ENCODE measurements at places on chromosomes 7 and 10. TPM values are rescaled to one million over a fixed set of nuclear protein-coding genes. Genes with fewer than 3 reads are reported as not detected.

DNA sequence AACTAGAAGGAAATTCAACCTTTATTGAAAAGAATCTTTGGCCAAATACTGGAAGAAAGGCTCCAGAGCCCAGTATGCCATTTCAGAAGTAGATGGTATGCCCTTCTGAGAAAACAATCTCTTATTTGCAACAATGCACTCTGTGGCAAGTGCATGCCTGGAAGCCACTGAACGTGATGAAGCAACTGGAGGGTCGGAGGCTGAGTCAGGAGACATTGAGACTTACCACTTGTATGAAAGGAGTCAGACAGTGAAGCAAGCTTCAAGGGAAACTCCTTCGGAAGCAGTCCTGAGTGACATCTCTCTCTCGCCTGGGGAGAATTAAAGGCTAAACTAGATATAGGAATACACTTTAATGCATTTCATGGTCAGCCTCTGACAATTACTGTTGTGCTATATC is 353.7 kb downstream of the NRG3 start:
- no peak for DNase-seq
- no peaks in the 10 kb centered on the region for H3K4me1 ChIP-seq
- no peak overlapping the region for H3K27ac ChIP-seq
- H3K36me3 ChIP-seq, result peaks cover under 1% of the 10 kb centered on the region

GRCh38 chr7:131945957-131946544 is 389.6 kb upstream of the PODXL start:
- H3K4me3 ChIP-seq, result no peak overlapping the region
- peaks cover 58% of the 10 kb centered on the region for H3K27me3 ChIP-seq
- H3K4me1 ChIP-seq, result no peaks in the 10 kb centered on the region
- no peaks in the 10 kb centered on the region for H3K36me3 ChIP-seq
- H3K27ac ChIP-seq, result peak overlapping the region; percentile 62

BTRC gene
- 35.5 TPM for total RNA-seq

GRCh38 chr10:63537536-63537935 is 16.3 kb downstream of the REEP3 start:
- DNase-seq, result no peak
- no peaks in the 10 kb centered on the region for H3K4me1 ChIP-seq
- H3K27me3 ChIP-seq, result no peaks in the 10 kb centered on the region
- H3K4me3 ChIP-seq, result no peak overlapping the region
- no peaks in the 10 kb centered on the region for H3K36me3 ChIP-seq

GRCh38 chr7:79494046-79494445 is 40.6 kb upstream of the MAGI2 start:
- no peak for DNase-seq
- H3K36me3 ChIP-seq, result no peaks in the 10 kb centered on the region
- no peak overlapping the region for H3K27ac ChIP-seq
- no peaks in the 10 kb centered on the region for H3K27me3 ChIP-seq

EMX2 gene
- total RNA-seq, result 1.1 TPM

GRCh38 chr10:95504246-95504691 is 56.9 kb downstream of the SORBS1 start:
- no peaks in the 10 kb centered on the region for H3K27me3 ChIP-seq
- H3K36me3 ChIP-seq, result no peaks in the 10 kb centered on the region
- H3K27ac ChIP-seq, result no peak overlapping the region
- H3K4me3 ChIP-seq, result no peak overlapping the region
- peaks cover 32% of the 10 kb centered on the region for H3K4me1 ChIP-seq
- DNase-seq, result no peak

GRCh38 chr10:56319386-56319785 is 41.7 kb downstream of the ZWINT start:
- H3K36me3 ChIP-seq, result no peaks in the 10 kb centered on the region
- H3K4me3 ChIP-seq, result no peak overlapping the region
- no peak overlapping the region for H3K27ac ChIP-seq
- no peaks in the 10 kb centered on the region for H3K27me3 ChIP-seq
- DNase-seq, result no peak

OPALIN gene
- total RNA-seq, result not detected

- H3K4me3 ChIP-seq, result no peak overlapping the region
- H3K27me3 ChIP-seq, result no peaks in the 10 kb centered on the region
- H3K36me3 ChIP-seq, result peaks cover 45% of the 10 kb centered on the region
- H3K4me1 ChIP-seq, result no peaks in the 10 kb centered on the region
- no peak for DNase-seq
Measured at GRCh38 chr10:110118891-110119621, 88.3 kb upstream of the MXI1 start.

DNA sequence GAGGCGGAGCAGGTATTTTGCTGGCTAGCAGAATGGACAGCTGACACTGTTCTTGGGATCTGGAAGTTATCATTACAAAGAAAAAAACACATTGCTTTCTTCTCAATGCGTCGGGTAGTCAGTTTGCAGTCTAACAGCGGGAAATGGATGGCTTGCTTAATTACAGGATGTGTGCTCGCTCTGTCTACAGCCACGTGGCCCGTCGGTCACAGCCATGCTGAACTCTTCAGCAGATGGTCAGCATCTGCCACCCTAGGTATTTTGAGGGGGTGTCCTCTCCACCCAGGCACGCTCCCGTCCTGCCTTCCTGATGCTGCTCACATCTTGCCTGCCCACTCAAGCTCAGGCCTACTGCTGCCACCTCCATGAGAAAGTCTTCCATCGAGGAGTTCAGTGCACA is 20.4 kb upstream of the INMT start:
- no peak overlapping the region for H3K27ac ChIP-seq
- H3K36me3 ChIP-seq, result no peaks in the 10 kb centered on the region
- H3K27me3 ChIP-seq, result peaks cover 2% of the 10 kb centered on the region
- no peak overlapping the region for H3K4me3 ChIP-seq
- DNase-seq, result no peak

AKR1B15 gene
- not detected for total RNA-seq

DNA sequence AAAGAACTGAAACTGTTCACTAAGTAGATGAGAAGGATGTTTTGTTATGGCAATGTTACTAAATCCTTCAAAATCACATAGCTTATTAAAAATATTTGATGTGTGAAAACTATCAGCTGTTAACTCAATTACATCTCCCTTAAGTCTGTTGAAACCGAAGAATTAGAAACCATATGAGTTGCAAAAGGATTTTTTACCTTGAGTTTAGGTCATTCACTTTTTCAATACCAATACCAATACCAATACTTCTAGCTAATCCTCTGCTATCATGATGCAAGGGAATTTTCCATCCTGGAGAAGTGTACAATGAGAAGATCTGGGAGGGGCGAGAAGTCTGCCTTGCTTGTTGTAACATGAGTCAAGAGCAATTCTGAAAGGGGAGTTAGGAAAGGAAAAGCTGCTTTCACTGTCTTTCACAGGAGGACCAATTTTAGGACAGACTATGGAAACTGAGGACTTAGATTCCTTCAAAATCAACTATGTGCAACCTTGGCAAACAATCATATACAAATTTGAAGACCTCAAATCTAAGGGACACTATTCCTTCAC is 199.7 kb downstream of the IMMP2L start:
- no peaks in the 10 kb centered on the region for H3K36me3 ChIP-seq
- H3K4me3 ChIP-seq, result no peak overlapping the region
- H3K27me3 ChIP-seq, result no peaks in the 10 kb centered on the region

- H3K4me3 ChIP-seq, result no peak overlapping the region
- H3K36me3 ChIP-seq, result no peaks in the 10 kb centered on the region
- peaks cover 4% of the 10 kb centered on the region for H3K4me1 ChIP-seq
Measured at GRCh38 chr7:142833174-142834048, 21.5 kb upstream of the EPHB6 start.

AKR1E2 gene
- total RNA-seq, result 3.9 TPM

DNA sequence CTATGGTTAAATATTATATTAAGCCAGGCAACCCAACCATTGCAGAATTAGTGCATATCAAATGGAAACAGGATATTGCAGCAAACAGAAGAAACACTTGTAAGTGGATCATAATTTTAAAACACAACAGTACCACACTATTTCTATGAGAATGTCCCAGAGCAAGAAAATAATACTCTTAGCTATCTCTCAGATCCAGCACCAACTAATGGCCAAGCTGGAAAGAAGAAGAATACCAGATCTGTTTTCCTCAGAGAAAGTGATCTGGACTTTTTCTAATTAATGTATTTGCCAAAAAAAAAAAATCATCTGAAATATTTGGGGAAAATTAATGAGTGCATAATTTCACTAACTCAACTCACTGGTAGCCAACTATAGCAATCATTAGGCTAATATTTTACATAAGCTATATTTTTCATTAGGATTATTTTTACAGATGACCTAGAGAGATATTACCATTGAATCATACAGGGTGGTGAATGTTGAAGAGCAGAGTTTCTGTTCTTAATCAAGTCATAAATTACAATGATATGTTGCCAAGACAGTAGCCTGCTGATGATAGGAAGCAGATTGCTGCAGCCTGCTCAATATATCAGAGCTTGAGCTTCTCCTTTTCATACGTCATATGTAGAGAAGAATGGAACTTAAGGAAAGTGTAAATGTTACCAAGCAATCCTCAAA is 995.4 kb upstream of the LRRN3 start:
- no peak overlapping the region for H3K4me3 ChIP-seq
- H3K27ac ChIP-seq, result no peak overlapping the region
- H3K36me3 ChIP-seq, result no peaks in the 10 kb centered on the region
- no peak for DNase-seq
- H3K27me3 ChIP-seq, result no peaks in the 10 kb centered on the region

LIPK gene
- total RNA-seq, result not detected

LRRTM3 gene
- 2.3 TPM for total RNA-seq

- no peak overlapping the region for H3K4me3 ChIP-seq
- no peaks in the 10 kb centered on the region for H3K36me3 ChIP-seq
- H3K4me1 ChIP-seq, result no peaks in the 10 kb centered on the region
- H3K27ac ChIP-seq, result no peak overlapping the region
Measured at GRCh38 chr10:16478801-16479200, 42.0 kb downstream of the PTER start.

MPLKIP gene
- 42.1 TPM for total RNA-seq

DNA sequence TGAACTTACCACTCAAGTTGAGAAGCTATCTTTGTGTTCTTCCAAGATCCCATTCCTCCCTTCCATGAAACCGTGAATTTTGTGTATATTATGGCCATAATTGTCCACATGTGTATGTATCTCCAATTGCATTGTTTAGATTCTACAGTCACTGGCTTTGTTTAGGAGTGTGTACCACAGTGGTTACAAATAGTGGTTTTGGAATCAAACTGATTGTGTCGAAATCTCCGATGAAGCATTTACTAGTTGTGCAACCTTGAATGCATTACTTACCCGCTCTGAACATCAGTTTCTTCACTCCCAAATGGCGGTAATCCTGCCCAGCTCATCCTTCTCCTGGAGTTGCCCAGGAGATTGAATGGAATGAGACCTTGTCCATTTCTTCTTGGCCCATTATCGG is 145.0 kb upstream of the ZNF32 start:
- no peaks in the 10 kb centered on the region for H3K36me3 ChIP-seq
- H3K4me1 ChIP-seq, result peaks cover 15% of the 10 kb centered on the region
- H3K27me3 ChIP-seq, result no peaks in the 10 kb centered on the region
- H3K27ac ChIP-seq, result no peak overlapping the region
- DNase-seq, result no peak

DNA sequence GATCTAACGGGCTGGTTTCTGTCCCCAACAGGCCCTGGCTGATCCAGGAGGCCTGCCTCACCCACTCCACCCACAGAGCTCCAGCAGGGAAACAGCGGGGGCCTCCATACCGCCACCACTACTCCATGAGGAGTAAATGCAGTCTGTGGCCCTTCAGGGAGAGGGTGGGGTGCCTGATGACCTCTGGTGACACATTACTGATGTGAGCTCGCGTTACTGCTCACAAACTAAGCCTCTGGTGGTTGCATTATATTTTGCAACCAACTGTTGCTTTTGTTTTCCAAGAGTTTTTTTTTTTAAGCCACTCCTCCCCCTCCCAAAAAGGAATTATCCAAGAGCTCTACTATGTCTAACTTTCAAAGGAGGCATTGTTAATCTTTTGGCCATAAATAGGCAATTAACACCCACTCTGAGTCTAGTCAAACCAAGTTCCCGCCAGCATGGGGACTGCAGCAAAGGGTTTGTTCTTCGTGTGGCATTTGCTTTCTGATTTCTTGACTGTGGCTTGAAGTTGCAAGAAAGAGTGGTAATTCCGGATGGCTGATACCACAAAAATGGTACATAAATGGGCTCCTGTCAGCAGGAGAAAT is 72.6 kb downstream of the FAM53B start:
- no peak for DNase-seq
- H3K4me3 ChIP-seq, result peak overlapping the region; percentile 68
- H3K36me3 ChIP-seq, result no peaks in the 10 kb centered on the region
- no peaks in the 10 kb centered on the region for H3K27me3 ChIP-seq
- peaks cover 62% of the 10 kb centered on the region for H3K4me1 ChIP-seq
- H3K27ac ChIP-seq, result peak overlapping the region; percentile 86

DNA sequence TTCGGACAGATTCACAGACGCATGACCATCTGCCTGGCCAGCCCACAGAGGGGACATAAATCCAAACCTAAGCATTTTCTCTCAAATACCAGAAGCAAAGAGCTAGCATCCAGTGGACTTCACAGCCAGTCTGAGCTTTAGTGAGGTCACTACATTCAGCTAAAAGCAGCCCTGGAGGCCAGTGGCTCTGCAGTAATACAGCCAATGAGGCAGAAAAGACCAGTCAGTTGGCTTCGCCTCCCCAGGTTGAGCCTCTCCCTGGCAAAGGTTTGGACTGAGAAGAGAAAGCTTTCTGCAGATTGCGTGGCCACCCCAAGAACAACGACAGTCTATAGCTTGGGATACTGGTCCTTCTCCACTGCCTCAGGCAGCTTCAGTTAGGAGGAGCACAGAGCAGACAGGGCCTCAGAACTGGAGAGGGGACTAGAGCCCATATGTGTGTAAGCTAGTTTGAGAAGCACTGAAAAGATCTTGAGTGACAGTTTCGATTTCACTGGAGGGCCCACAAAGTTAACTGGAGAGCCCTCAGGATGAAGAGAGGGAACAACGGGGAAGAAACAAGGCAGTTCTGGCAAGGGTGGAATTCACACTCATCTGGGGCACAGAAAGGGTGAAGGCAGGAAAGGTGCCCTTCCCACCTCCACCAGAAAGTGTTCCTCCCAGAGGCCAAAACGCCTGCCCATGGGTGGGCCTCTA is 3.8 kb downstream of the WDR91 start:
- H3K27ac ChIP-seq, result no peak overlapping the region
- DNase-seq, result no peak
- peak overlapping the region; percentile 27 for H3K4me3 ChIP-seq

CASP7 gene
- 16.6 TPM for total RNA-seq

GRCh38 chr7:107045195-107045960 is 873 bp downstream of the PRKAR2B start:
- DNase-seq, result no peak
- H3K36me3 ChIP-seq, result peaks cover 2% of the 10 kb centered on the region
- H3K27ac ChIP-seq, result peak overlapping the region; percentile 23
- peaks cover 25% of the 10 kb centered on the region for H3K4me1 ChIP-seq
- H3K4me3 ChIP-seq, result peak overlapping the region; percentile 97

CCDC172 gene
- total RNA-seq, result not detected

Data from neural crest cell (in vitro differentiated cells).